ENCODE measurements at places on chromosomes 2 and 18.

DNA sequence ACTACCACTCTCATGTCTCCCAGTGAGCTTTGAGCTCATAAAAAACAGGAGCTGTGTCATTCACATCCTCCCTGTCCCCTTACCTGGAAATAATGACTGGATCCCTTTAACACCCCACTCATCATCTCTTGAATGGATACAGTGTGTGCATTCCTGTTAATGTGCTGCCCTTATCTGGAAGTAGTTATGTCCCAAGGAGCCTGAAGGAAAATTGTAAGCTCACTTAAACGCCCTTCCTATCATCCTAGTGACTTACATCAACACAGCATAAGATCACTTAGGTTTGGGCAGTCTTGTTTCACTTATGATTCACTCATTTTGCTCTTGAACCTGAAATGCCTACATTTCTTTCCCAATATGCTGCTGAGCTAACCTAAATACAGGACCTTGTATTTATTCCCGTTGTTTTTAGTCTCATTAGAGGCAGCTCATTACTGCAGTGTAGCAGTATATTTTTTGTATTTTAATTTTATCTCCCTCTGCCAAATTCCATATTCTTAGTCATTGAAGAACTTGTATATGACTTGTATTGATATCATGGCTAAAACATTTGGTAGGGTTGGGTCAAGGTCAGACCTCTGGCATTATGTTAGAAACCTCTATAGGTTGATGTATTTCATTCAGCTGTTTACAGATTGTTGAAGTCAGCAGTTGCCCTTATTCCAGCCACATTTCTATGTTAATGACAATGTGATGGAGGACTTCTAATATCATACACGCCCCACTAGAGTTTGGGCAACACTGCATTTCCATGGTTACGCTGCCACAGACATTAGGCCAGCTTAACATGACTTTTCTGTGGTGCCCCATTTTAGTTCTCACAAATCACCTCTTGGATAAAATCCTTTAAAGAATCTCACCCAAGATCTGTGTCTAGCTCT lies 72.9 kb downstream of the PKP4 start:
- no peak for DNase-seq

- DNase-seq: no peak
These were observed 402.3 kb downstream of the TGIF1 start for GRCh38 chr18:3852321-3852720.

DNA sequence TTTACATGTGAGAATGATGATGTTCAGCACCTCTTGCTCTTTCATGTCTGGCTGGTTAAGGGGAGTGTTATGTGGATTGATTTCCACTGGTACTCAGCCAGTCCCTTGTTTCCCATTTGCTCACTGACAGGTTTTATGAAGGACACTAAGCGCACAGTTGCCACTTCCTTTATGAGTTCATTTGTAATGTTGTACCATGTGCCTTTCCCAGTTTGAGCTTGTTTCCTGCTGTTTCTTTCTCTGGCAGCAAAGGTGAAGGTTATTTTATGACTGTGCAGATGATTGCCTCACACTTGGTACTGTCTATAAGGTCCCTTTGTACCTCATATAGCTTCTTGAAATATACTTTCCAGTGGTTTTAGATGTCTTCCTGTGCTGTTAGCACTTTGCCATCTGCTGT lies 1700.5 kb upstream of the TMEFF2 start:
- DNase-seq: no peak

DNA sequence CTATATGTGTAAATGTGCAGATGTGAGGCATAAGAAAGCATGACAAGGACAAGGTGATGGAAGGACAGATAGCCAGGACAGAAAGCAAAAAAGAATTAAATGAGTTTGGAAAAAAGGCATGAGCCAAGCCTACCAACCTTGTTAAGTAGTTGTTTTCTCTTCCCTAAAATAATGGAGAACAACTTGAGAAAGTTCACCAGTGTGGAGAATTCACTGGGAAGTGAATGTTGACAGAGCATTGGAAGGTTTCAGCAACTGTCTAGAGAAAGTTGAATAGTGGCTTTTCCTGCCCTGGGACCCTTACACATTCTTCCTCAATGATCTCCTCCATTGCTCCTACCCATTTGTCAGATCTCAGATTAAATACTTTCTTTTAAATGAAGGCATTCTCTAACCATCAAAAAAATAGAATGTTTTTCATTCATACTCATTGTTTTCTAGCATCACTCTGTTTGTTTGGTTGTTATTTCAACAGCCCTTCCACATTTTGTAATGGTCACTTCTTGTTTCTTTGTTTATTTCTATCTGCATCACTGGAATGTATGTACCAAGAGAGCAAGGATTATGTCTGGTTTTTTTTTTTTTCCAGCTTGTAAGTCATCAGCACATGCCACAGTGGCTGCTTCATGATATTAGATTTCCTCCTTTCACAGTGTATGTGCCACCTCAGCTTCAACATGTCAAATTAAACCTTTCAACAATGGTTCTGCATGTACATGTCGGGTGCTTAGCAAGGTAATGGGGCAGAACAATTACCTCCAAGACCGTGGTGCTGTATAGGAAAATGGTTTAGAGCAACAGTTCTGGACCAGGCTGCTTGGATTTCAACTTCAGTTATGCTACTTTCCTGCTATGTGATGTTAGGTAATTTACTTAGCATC lies 586.0 kb upstream of the VRK2 start:
- DNase-seq: no peak

DNA sequence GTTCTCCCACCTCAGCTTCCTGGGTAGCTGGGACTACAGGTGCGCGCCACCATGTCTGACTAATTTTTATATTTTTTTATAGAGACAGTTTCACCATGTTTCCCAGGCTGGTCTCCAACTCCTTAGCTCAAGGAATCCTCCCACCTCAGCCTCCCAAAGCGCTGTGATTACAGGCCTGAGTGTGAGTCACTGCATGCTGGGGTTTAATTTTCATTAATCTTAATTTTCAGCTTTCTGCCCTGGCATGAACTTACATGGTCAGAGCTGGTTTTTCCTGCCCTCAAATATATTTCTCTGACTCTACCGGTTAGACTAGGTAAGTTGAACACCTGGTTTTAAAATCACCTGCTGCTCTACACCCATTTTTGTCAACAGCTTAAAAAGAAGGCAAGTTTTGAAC lies 3.1 kb downstream of the MARCHF7 start:
- DNase-seq: no peak

DNA sequence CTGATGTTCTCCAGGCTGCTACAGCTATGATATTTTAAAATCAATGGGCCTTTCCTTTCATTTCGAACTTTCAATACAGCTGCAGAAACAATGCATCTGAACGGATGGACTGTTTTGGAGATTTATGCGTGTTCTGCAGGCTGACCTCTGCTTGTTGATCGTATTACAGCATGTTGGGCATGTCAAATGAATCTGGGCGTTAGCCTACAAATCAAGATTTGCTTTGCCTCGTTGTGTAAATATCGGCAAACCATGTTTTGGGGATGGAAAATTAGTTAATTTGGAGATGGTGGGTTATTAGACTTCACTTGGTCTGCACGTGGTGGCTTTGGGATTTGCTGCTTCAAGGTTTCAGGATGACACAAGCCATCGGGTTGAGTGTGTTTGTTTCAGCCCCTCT lies 129.3 kb downstream of the AGAP1 start:
- DNase-seq: no peak

DNA sequence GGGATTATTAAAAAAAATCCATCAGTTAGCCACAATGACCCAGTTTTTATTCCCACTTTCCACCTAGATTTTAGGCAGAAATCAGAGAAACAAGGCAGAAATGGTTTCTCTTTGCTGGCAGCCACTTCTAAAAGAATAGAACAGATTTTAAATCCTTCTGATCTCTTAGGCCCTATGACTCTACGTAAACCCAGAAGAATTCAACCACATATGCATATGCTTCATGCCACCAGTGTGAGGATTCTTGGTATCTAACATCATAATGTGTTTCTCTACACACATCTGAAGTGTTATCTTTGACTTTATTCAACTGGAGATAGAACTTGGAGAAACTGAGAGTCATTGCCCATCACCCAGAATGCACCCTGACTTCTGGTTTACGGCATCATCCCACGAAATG lies 128.7 kb upstream of the TANK start:
- no peak for DNase-seq

GRCh38 chr2:61485281-61485680 lies 14.4 kb upstream of the USP34 start:
- DNase-seq: no peak

GRCh38 chr2:129734343-129735034 lies 245.0 kb upstream of the RAB6C start:
- no peak for DNase-seq

DNA sequence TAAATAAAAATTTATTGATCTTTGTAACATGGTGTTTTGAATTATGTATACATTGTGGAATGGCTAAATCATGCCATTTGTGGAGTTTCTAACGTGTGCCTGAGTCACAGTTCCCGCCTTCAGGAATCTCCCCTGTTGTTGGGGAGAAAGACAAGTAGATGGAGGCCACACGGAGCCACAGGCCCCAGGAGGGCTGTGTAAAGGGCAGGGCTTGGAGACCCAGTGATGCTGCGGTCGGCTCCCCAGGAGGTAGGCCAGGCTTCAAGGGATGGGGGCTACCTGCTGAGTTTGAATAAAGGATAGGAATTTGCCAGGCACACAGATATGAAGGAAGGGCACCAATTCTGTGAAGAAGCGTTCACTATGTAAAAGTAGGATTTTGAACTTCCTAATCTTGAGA lies 257.1 kb downstream of the GBX2 start:
- DNase-seq: no peak

DNA sequence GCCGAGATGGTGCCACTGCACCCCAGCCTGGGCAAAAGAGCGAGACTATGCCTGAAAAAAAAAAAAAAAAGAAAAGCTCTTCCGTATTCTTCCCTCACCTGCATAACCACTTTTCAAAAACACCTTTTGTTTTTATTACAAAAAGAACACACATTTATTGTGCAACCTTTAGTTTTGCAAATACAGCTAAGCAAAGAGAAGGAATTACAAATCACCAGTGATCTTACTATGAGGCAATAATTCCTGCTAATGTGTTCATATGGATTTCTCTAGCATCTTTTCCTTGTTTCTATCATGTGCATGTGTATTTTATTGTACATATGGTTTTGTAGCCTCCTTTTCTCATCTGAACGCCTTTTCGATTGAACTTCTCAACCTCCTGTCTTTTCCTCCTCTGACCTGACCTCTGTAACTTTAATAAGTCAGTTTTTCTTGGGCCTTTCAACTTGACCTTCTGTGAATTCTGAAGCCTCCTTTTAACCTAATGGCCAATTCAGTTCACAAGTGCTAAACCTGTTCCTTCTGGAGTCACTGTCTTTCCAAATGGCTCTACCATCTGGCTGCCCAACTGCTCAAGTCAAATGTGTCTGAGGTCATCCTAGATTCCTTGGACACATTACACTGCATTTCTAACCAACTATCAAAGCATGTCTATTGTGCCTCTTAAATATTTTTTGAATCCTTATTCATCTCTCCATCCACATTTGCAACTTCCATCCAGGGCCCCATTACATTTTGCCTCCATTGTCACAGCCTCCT lies 59.1 kb upstream of the DAPL1 start:
- DNase-seq: no peak

DNA sequence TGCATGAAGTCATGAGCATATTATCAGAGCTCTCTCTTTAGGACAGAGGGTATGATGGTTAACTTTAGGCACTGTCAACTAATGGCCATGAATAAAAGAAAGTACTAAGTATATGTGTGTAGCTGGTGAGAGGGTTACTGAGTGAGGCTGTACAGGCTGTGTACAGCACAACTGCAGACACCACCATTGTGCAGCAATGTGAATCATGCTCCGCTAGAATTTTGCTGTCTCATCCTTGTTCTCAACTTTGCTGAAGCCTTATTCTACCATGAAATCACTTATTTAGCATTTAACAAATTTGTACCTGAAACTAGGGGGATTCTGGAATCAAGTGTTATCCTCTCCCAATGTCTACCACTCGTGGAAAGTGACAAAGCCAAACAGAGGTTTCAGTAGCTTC lies 414.9 kb downstream of the PLCL1 start:
- DNase-seq: no peak

DNA sequence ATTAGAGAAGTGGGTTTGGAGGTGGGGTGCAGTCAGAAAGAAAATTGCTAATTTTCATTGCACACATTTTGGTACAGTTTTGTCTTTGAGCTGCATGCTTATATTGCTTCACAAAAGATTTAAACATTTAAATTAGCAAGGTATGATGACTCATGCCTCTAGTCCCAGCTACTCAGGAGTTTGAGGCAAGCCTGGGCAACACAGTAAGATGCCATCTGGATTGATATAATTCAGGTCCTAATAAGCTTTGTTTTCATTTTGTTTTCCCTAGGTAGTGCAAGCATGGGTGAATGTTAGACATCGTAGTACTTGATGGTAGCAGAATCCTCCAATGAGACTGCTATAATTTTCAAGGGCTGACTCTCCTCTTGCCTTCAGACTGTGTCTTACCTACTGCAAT lies 396.7 kb upstream of the RGPD4 start:
- no peak for DNase-seq

DNA sequence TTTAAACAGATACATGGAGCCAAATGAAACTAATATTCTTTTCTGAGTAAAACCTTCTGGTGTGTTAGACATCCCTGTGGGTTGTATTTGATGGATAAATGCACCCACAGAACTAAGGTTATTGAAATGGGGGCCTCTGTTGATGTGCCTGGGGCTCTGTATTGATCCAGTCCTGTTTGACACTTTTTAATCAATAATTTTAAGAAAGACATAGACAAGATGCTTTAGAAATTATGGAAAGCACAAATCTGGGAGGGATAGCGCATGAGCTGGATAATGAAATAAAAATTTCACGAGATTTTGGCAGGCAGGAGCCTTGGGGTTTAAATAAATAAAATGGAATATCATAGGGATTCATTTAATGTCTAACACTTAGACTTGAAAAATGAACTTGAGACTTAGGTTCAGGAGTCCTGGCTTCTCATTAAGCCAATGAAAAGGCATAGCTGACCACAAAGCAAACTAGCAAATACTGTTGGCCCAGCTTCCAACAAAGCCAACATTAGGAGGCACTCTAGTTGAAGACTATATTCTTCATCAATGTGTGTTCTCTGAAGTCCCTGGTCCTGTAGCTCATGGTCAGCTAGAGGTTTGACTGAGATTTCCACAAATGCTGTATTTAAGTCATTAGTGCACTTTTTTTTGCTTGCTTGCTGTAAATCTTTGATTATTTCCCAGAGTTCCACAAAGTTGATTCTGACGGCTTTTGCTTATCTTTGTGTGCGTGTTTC lies 64.2 kb upstream of the SH3RF3 start:
- DNase-seq: no peak

DNA sequence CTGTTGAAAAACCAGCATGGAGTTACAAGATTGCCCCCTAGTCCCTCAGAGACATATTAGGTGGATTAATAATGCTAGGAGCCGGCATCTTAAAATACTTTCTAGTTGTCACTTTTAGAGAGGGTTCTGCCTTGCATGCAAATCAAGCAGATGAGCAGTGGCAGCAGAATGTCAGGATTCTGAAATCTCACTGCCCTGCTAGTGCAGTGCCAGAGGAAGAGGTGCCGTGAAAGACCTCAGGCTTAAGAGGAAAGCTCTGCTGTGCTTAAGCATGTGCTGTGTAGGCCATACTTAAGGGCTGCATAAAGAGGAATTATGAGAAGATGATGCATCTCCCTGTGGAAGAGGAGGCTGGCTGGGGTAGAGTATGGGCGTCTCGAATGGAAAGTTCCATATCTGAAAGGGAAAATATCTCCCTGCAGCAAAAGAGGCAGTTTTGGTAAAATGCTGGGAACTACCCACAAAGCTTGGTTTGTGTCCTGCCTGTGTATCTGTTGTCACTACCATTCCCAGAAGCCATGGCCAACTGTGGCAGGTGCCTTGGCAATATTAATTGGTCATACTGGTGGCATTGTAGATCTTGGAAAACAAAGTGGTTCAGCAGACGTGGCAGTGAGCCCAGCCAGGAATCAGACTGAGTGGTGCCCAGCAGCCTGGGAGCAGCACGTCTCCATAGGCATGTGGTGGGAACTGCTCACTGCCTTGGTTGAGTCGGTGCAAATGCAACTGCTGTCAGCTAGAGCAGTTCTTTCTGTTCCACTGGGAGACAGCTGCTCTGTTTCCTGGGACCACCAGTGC lies 131.9 kb downstream of the EVA1A start:
- no peak for DNase-seq
